ENCODE measurements at places on chromosomes 2 and 18. TPM values are rescaled to one million over a fixed set of nuclear protein-coding genes. Genes with fewer than 3 reads are reported as not detected.

GRCh38 chr18:46574743-46575115 lies 82.3 kb downstream of the LOXHD1 start:
- H3K27me3 ChIP-seq: peaks cover 9% of the 10 kb centered on the region
- no peaks in the 10 kb centered on the region for H3K4me1 ChIP-seq
- H3K4me3 ChIP-seq: no peak overlapping the region

GRCh38 chr2:231183851-231184250 lies 14.6 kb upstream of the ARMC9 start:
- no peak overlapping the region for H3K27ac ChIP-seq
- H3K4me1 ChIP-seq: peaks cover 35% of the 10 kb centered on the region
- no peak for DNase-seq
- peaks cover 14% of the 10 kb centered on the region for H3K27me3 ChIP-seq

GRCh38 chr2:10475811-10476660 lies 27.9 kb upstream of the ODC1 start:
- H3K27me3 ChIP-seq: no peaks in the 10 kb centered on the region
- H3K4me3 ChIP-seq: no peak overlapping the region
- peaks cover 12% of the 10 kb centered on the region for H3K4me1 ChIP-seq

DNA sequence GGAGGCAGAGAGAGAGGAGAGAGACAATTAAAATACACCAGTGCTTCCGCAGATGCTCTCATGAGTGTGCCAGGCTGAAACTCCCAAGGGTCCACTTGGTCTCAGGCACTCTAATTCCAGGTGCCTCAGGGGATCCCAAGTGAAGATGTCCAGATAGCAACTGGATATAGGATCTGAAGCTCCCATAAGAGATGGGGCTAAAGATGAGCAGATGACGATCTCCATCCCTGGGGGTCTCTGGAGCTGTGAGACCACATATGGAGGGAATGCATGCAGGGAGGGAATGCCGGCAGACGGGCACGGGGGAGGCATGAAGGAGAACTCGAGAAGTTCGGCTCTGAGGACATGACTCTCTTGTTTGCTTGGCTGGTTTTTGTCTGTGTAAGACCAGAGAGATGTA lies 223.7 kb upstream of the RAB6C start:
- no peak overlapping the region for H3K4me3 ChIP-seq
- no peaks in the 10 kb centered on the region for H3K36me3 ChIP-seq
- H3K27me3 ChIP-seq: no peaks in the 10 kb centered on the region

- H3K36me3 ChIP-seq: no peaks in the 10 kb centered on the region
- H3K27ac ChIP-seq: no peak overlapping the region
- no peak overlapping the region for H3K4me3 ChIP-seq
- no peaks in the 10 kb centered on the region for H3K4me1 ChIP-seq
- DNase-seq: no peak
- no peaks in the 10 kb centered on the region for H3K27me3 ChIP-seq
Observed at GRCh38 chr2:16900405-16901025, 234.9 kb upstream of the CYRIA start.

GRCh38 chr18:48896326-48896874 lies 54.4 kb downstream of the SMAD7 start:
- peaks cover 17% of the 10 kb centered on the region for H3K4me1 ChIP-seq
- no peak overlapping the region for H3K4me3 ChIP-seq
- no peaks in the 10 kb centered on the region for H3K36me3 ChIP-seq
- no peak for DNase-seq

Gene ERFE
- total RNA-seq: not detected

DNA sequence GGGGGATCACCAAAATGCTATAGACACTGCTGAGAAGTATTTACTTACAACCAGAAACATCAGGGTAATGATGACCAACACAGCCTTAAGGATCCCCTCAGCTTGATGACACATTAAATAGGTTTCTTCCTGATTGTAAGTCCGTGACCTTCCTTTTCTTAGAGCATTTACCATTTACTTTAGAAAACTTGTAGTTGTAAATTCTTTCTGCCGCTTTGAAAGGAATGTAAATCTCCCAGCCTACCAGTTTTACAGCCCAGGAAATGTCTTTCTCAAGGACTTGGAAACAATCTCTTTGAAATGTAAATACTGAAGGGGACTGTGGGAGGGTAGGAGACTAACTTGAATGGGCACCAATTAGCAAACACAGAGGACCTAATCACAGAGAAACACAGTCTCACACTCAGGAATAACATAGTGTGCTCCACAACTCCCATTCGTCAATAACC lies 278.6 kb downstream of the DSC3 start:
- H3K27ac ChIP-seq: no peak overlapping the region
- H3K4me3 ChIP-seq: no peak overlapping the region
- no peaks in the 10 kb centered on the region for H3K4me1 ChIP-seq
- no peaks in the 10 kb centered on the region for H3K36me3 ChIP-seq
- H3K27me3 ChIP-seq: no peaks in the 10 kb centered on the region

GRCh38 chr18:6747646-6748045 lies 18.1 kb downstream of the ARHGAP28 start:
- no peaks in the 10 kb centered on the region for H3K4me1 ChIP-seq
- no peak overlapping the region for H3K4me3 ChIP-seq
- no peak overlapping the region for H3K27ac ChIP-seq
- no peaks in the 10 kb centered on the region for H3K27me3 ChIP-seq
- no peaks in the 10 kb centered on the region for H3K36me3 ChIP-seq
